ENCODE measurements at places on chromosomes 16 and 17.

DNA sequence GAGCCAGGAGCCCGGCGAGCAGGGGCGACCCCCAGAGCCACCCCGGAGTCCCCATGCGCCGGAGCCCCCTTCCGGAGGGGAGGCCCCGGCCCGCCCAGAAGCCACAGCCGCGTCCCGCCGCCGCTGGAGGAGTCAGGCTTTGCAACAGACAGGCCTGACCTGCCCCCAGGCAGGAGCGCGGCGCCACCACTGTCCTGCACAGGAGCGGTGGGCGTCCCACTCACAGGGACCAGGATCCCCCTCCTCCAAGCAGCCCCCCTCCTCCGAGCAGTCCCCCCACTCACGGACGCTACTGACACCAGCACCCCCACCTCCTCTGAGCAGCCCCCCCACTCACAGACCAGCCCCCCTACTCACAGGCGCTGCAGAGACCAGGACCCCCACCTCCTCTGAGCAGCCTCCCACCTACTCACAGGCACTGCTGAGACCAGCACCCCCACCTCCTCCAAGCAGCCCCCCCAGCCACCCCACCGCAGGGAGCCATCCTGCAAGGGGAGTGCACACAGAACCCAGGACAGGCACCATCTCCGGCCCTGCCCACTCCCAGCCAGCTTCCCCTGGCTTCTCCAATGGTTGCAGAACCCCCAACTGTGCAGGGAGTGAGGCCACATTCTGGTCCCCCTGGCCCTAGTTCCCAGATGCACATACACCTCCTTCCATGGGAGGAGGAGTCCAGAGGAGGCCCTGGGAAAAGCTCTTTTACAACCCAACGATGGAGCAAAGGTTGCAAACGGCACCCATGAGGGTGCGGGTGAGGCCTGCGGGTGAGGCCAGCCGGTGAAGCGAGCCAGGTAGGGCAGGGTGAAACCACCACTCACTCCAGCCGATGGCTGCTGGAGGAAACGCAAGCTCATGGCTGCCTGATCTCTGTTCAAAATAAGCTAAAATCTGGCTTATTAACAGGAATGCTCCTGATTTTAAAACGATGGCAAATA lies 69.9 kb downstream of the ABR start:
- DNase-seq: no peak

- peak; percentile 63 for DNase-seq
These were observed at the start of gene ABCC1 for GRCh38 chr16:15949210-15950160. Gene ABCC1, plus strand, starts transcription at chr16:15949616. Its CDS starts 136 bp downstream, at chr16:15949752.

- no peak for DNase-seq
These were observed 43.5 kb downstream of the VPS35L start for GRCh38 chr16:19598805-19599510.

DNA sequence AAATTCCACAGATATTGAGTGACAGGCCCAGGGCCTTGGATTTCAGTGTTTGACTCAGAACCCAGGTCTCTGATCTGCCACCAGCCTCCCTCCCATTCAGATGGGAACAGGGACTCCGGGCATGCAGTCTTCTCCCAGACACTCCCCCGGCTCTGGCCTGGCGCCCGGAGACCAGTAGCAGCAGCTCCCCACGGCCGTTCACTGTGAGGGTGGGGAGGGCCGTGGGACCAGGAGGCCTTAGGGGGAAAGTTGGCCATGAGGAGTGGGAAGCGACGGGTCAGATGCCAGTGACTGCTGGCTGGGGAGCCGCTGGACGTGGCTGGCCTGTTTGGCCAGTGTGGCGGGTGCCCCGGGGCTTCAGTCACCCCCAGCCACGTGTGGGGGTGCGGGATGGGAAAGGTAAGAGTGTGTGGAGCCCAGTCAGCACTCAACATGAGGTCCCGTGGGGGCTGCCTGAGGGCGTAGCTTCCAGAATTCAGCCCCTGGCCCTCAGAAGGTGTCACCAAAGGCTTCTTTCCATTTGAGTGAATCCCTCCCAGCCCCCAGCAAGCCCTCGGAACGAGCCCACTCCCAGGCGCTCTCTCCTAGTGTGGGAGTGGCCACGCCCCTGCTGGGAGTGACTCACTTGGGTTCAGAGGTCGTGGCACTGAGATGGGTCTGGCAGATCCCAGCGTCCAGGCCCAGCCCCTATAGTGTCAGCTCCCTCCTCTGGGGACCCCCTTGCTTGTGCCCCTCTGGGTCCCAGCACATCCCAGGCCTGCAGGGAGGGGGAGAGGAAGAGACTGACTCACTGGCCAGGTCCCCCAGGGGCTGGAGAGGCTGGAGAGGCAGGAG lies 309.4 kb downstream of the SEC14L1 start:
- DNase-seq: peak; percentile 65

DNA sequence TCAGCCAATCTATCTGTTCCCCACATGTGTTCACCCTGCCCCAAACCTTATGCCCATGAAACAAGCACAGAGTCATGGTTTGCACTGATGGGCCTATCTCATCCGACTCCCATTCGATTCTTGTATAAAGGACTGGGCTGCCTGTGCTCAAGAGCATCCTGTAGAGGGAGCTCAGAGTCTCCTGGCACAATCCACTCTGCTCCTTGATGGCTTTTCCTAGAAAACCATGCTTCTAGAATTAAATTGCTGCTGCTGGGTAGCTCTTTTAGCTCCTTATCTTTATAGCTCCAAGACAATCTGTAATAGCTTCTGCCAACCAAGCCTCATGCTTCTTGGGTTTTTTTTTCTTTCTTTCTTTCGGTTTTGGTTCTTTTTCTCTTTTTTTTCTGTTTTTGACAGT lies 9.7 kb downstream of the ZNF19 start:
- no peak for DNase-seq

DNA sequence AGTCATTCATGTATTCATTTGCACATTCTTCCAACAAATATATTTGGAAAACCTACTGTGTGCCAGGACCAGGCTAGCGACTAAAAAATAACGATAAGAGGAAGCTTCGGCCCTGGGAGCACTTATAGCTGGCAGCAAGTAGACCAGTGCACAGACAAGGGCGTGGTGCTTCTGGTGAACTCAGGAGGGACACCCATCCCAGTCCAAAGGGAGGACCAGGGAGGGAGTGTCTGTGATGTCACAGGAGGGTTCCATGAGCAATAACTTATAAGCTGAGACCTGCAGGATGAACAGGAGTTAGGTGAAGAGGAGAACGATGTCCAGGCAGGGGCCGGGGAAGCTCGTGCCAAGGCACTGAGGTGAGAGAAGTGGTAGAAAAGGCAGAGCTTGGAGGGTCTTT lies 17.4 kb upstream of the PHOSPHO1 start:
- DNase-seq: no peak

- DNase-seq: no peak
These were observed 23.7 kb downstream of the WIPF2 start for GRCh38 chr17:40242774-40243173.

- DNase-seq: no peak
These were observed 1789.6 kb downstream of the TP53TG3F start for GRCh38 chr16:35249051-35249450.

DNA sequence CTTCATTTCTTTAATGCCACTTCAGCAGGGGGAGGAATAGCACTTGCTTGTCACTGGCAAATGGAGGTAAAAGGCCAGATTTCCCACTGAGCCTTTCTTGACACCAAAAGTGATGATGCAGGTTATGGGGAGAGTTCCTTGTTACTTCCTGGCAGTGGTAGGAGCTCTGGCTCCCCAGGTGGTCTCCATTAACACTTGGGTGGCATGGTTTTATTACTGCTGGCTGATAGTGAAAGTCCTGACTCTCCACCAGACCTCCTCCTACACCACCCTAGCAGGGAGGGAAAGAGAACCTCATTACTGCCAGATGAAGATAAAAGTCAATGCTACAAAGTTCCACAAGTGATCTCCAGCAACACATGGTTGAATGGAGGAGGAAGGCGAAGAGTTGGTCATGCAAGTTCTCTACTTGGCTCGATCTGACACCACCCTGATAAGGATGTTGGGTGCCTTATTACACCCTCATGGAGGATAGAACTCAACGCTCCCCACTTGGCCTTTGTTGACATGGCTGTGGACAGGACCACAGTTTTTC lies 152.7 kb upstream of the GNAO1 start:
- DNase-seq: no peak

GRCh38 chr16:51138178-51138577 lies 12.9 kb downstream of the SALL1 start:
- DNase-seq: no peak

DNA sequence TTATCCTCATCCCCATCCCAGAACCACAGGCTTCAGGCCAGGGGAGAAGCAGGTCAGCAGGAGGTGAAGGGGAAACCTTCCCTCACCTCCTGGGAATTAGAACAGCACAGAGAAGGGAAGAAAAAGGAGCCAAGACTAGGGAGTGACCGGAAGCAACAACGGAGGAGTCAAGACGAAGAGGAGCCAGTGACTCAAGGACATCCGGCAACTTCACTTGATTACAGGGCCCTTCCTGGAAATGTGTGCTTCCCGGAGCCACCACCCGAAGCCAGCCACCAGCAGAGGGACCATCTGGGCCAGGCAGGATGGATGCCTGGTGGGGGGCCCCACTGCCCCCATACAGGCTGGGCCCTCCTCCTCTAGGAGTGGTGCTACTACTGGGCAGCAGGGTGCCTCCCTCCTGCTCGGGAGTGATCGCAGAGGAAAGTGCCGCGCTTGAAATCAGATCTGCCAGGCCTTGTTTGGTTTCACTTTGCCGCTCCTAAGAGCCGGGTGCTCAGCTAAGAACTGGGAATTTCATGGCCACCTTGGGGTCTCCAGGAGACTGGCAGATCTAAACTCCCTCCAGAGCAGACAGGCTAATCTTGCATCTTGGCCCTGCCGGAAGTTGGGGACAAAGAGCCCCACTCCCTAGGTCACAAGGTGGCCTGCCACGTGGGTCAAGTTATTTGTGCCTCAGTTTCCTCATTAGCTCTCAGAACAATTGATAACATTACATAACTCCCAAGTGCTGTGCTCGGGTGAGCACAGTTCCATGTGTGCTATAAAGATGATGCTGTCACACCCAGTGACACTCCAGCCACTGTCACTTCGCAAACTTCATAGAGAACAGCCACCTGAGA lies 6.6 kb downstream of the CDC42EP4 start:
- no peak for DNase-seq

GRCh38 chr17:42422412-42422957 lies 571 bp downstream of the CAVIN1 start:
- peak; percentile 52 for DNase-seq

- DNase-seq: no peak
These were observed 8.5 kb downstream of the SNTB2 start for GRCh38 chr16:69195369-69196029.

DNA sequence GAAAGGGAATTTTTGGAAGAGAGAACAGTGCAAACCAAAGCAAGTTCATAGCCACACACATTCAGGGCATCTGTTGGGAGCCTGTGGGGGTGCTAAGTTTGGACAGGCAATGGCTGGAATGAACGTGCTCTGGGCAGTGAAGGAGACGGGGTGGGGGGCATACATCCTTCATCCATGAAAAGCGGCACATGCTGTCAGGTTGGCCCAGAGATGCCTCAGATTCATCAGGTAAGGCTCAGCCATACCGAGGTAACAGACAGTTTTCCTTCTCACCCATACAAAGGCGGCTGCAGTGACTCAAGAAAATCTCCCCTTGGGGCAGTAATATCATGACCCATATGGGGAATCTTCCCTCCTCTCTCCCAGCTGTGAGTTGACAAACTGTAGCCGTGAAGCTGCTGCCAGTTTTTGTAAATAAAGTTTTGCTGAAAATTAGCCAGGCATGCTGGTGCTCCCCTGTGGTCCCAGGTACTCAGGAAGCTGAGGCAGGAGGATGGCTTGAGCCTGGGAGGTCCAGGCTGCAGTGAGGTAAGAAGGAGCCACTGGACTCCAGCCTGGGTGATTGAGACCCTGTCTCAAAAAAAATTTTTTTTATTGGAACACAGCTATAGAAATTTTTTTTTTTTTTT lies 9.2 kb upstream of the UBALD2 start:
- DNase-seq: no peak

GRCh38 chr16:31400191-31400590 lies 7.1 kb downstream of the ITGAD start:
- no peak for DNase-seq

- no peak for DNase-seq
These were observed 14.1 kb downstream of the TBX2 start for GRCh38 chr17:61413661-61414126.

- no peak for DNase-seq
These were observed 1.8 kb downstream of the C16orf96 start for GRCh38 chr16:4557973-4558372.

DNA sequence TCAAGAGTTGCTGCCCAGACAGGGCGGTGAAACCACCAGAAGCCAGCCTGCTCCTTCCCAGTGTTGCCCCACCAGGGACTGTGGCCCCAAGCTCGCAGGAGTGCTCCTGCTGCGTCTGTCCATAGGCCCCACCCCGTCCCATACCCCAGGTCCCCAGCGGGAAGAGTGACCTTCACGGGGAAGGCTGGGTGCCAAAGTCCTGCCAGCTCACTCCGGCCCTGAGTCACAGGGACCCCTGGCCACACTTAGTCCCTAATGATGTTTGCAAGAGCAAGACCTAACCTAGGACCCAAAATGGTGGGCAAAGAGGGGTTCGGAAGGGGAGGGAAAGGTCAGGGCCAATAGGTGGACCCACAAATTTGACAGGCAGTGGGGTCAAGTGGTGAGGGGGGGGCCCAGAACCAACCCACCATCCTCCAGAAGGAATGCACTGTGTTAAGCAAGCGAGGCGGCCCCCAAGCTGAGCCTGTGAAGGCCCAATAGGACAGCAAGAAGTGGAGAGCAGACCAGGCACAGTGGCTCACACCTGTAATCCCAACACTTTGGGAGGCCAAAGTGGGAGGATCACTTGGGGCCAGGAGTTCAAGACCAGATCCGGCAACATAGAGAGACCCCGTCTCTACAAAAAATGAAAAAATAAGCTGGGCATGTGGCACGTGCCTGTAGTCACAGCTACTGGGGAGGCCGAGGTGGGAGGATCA lies 3.3 kb downstream of the DOK4 start:
- DNase-seq: no peak

GRCh38 chr16:47395733-47396498 lies 64.9 kb downstream of the ITFG1 start:
- no peak for DNase-seq

Data from activated naive CD4-positive, alpha-beta T cell treated with anti-CD3 and anti-CD28 coated beads, Interleukin-2, amount 10 ng/mL, durations not matched to agents 7 days and 5 days (primary cell).